GM19239 (cell line): ENCODE measurements at places on chromosomes 1 and 21.

- no peak for DNase-seq
Measured at GRCh38 chr1:33908324-33908956, 44.6 kb downstream of the HMGB4 start.

- no peak for DNase-seq
Measured at GRCh38 chr21:37463083-37463801, 96.7 kb downstream of the DYRK1A start.

DNA sequence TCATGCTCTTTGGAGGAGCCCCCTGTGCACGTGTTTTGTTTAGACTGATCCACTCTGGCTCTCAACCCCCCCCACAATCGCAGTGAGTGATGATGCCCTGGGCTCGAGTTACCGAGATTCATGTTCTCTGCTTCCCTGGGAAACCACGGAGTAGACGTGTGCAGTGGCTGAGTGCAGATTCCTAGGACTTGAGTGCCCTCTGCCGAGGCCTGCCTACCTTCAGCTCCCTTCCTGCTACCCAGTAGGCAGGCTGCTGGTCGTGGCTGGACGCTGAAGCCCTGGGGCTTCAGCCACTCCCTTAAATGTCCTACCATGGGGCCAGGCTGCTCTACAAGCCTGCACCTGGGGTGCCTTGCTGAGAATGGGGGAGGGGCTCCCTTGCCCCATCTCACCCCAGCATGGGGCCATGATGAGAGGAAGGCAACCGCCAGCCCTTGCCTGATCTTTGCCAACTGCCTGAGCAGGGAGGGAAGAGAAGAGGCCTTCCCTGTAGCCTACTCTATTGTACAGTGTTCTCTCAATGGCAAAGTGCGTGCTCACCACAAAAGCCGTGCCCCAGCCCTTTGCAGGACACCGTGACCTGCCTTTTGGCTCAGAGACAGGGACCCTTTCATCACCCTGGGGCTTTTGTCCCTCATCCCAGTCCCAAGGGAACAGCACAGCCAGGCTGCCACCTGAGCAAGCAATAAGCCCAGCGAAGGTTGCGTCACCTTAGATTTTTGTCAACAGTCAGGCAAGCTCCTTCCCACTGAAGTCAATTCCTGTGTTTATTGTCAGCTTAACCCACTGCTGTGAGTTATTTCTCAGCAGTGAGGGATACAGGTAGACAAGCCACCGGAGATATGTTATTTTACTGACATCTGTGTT is 4.1 kb upstream of the GRIK3 start:
- no peak for DNase-seq

DNA sequence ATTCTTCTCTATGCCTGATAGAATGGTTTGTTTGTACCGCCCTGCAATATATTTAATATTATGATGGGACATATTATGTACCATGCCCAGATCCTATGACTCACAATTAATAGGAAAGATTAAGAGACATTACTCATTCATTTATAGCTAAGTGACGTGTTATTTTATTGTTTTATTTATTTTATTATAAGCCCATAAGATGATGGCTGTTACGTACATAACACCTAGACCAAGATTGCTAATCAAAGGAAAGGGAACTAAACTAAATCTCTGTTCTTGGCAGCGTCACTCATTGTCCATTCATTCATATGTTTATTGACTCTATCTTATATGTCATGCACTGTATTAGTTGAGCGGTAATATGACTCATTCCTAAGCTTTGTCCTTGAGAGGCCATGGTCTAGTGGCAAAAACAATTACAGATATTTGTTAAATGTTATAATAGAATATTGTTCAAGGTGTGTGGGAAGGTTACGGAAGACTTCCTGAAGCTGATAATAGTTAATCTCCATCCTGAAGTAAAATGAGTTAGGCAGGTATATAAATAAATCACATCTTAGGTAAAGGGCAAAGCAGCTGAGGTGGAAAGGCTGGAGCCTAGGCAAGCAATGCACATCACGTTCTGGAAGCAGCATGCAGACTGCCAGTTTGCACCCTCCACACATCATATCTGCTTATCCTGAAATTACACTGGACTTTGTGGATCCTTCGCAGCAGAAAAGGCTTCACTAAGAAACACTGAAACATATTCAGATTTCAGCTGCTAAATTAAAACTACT is 16.6 kb upstream of the CD55 start:
- DNase-seq = no peak

GRCh38 chr1:156689953-156690674 is 12.9 kb upstream of the NES start:
- no peak for DNase-seq

DNA sequence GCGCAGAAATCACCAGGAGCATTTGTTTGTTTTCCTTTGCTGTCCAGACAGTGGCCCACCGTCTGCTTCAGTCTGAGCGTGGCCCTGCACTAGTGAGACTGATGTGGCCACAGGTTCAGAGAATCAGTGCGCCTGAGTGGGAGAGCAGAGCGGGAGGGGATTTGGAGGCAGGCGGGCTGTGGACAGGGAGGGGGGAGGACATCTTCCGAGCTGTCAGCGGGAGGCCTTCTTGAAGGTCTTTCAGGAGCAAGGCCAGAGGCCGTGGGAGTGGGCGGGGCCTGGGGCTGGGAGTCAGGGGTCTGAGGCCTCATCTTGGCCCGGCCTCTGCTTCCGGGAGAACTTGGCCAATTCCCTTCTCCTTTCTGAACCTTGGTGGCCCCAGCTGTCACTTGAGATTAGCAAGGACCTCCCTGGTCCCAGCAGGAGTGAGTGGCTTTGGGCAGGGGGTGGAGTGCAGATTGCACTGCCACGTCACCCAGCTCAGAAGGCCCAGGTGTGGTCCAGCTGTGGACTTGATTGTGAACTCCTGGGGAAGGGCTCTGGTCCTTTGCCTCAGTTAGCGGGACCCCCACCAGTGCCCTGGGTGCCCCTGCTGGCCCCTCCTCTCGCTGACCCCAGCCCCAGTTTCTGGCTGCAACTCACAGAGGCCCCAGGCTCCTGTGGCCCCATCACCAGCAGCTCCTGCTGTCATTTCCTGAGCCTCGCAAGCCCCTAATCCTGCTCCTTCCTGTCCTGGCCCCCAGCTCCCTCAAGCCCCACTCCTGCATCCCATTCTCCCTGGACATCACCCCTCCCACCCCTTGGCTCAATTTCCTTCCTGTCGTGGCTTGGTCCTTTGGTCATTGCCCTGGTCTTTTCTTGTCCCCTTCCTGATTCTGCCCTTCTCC is 8.4 kb downstream of the TNFRSF1B start:
- no peak for DNase-seq

DNA sequence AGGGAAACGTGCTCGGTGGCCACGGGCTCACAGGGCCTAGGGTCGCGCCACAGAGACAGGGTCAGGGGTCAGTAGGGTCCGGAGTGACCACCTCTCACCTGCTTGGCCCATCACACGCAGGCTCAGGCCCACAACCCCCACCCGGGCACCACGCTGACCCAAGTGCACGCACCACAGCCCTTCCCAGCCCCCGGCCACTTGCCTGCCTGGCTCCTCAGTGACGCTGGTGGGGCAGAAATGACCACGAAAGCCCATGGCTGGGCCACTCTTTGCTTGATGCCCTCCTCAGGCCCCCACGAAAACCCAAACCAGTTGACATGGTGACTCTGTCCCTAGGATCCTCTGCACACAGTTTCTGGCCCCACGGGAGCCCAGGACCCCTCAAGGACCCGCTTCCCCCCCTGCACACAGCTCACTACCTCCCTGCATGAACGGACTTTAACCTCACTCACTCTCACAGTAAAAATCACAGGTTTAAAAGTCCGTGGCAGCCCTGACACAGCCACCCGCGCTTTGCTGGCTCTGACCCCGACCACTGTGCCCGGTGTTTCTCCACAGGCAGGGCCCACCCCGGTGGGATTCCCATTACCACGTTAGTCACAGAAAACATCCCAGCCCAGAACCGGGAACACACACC is 20.7 kb downstream of the NADK start:
- no peak for DNase-seq

- no peak for DNase-seq
Measured at GRCh38 chr1:2279210-2279639, 51.1 kb downstream of the SKI start.

DNA sequence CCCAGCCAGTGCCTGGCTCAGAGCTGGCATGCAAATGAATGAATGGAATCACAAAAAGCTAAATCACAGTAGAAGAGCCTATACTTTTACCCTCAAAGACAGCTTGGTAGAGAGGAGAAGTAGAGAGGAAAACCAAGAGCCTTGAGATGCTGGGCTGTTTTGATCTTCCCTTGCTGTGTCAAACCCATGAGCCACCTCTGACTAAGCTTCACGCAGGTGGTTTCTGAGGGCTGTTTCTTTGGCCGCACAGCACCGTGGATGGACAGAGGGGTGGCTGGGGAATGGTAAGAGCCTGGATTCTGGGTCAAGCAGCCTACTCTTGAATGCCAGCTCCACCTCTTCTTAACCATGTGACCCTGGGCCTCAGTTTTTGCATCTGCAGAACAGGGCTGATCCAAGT is 18.6 kb downstream of the ABCG1 start:
- no peak for DNase-seq

DNA sequence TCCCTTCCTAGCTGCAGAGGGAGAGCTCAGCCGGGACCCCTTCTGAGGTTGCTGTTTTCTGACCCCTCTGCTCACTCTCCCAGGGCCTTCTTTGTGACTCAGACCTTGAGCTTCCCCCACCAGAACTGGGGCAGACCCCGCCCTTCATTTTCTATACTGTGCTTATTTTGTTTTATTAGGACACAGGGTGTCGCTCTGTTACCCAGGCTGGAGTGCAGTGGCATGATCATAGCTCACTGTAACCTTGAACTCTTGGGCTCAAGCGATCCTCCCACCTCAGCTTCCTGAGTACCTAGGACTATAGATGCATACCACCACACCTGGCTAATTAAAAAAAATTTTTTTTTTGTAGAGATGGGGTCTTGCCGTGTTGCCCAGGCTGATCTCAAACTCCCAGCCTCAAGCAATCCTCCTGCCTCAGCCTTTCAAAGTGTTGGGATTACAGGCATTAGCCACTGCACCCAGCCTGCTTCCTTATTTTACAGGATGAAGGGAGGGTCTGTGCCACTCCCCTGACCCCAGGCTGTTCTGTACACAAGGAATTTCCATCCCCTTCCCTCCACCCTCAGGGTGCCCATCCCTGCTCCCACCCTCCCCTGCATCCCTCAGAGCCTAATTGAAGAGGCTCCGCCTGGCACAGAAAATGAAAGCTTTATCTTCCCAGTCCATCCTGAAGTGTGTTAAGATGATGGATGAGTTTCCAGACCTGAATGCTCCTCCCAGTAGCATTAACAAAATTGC is 195.2 kb upstream of the POU3F1 start:
- DNase-seq = no peak

- DNase-seq = no peak
Measured at GRCh38 chr1:183901748-183902330, 96.9 kb downstream of the RGL1 start.

GRCh38 chr1:116680752-116681151 is 13.2 kb upstream of the IGSF3 start:
- DNase-seq = no peak

GRCh38 chr1:185603158-185603557 is 131.0 kb upstream of the HMCN1 start:
- DNase-seq = no peak

DNA sequence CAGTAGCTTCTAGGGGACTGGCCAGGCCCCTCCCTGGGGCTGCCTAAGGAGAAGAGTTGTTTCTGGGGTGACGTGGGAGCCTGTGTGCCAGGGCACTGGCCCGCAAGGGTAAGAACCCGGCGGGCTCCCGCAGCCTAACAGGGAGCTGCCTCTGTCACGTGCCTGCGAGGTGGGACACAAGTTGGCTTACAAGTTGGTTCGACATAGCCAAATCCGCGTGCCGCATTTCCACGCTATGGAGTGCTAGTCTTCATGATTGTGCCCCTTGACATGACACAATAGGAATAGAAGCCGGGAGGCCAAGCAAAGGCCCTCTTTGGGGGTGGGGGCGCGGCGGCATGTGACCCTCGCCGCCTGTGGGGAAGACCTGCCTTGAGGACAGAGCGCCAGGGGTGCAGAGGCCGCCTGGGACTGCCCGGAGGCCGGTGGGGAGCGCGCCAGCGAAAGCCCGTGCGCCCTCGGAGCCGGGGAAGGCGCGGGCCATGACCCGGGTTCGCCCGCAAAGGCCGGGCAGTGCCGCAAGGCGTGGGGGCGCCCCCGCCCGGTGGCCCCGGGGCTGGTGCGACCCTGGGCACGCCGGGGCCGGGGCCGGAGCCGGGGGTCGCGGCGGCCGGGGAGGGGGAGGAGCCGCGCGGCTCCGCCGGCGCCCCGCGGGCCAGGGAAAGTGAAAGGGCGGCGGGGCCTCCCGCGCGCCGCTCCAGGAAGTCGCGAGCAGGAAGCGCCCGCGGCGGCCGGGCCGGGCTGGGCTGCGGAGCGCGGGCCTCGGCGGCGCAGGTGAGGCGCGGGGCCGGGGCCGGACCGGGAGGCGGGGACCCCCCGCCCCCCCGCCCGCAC is at the start of gene SLC37A1:
Gene SLC37A1, plus strand, starts transcription at position 702 of the 834 bp plus-strand sequence. CDS start 4,603 bp downstream, outside the sequence.
- DNase-seq = no peak

DNA sequence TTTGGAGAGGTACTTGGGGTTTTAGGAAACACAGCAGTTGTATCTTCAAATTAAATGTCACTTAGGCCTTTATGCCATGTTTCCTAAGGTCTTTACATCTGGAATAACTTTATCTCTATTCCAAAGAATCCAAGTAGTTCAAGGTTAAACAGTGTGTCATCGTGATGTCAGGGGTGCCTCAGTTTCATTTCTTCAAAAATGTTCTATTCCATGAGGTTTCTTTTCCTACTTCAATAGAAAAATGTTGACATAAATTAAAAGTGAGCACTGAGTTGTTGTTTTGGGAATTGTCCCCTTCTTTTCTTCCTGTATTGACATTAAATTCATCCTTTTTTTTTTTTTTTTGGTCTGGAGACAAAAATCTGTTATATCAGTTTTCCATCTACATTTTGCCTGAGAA is 160.6 kb upstream of the C21orf91 start:
- no peak for DNase-seq

GRCh38 chr1:212920246-212920645 is 30.1 kb upstream of the VASH2 start:
- no peak for DNase-seq

DNA sequence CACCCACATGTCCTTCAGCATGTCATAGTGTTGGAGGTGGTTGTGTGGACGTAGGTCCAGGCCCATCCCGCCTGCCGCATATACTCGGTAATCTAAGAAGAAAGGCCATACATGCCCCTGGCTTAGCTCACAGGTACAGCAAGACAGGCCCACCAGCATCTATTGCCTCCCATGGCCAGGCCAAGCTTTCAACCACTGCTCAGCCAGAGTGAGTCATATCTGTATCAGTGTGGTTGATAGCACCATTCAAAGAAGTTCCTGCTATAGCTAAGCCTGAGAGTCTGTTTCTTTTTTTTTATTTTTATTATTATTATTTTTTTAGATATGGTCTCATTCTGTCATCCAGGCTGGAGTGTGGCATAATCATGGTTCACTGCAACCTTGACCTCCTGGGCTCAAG is 17.0 kb downstream of the KLHDC8A start:
- DNase-seq = no peak
